ENCODE measurements at places on chromosomes 5 and 9. TPM values are rescaled to one million over a fixed set of nuclear protein-coding genes. Genes with fewer than 3 reads are reported as not detected.

RABGAP1 gene
- 42.4 TPM for total RNA-seq

PCDHB6 gene
- not detected for total RNA-seq

DMRTA1 gene
- 0.05 TPM for total RNA-seq

LECT2 gene
- not detected for total RNA-seq

DNA sequence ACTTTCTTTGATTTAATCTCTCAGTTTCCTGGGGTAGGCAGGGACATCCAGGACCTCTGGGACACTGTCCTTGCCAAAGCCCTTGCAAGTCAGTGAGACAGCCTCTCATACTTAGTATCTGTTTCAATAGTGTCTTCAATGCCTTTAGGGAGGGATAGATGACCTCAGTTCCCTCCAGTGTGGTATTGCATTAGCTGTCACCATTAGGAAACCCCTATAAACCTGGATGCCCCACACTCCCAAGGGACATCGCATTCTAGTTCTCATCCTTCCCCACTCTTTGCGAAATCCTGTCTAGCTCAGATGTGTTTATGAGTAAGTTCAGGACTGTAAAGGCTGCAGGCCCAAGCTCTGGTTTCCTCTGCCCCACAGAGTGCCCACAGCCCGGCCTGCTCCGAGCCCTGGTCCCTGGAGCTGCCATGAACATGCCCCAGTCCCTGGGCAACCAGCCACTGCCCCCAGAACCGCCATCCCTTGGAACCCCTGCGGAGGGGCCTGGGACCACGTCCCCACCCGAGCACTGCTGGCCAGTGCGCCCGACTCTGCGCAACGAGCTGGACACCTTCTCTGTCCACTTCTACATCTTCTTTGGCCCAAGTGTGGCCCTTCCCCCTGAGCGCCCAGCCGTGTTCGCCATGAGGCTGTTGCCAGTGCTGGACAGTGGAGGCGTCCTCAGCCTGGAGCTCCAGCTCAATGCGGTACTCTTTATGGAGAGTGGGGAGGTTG is 13.2 kb downstream of the TMEM8B start:
- no peaks in the 10 kb centered on the region for H3K36me3 ChIP-seq
- no peaks in the 10 kb centered on the region for H3K27me3 ChIP-seq
- no peak for ATAC-seq
- H3K4me3 ChIP-seq = no peak overlapping the region
- H3K4me1 ChIP-seq = peaks cover 6% of the 10 kb centered on the region

- H3K27ac ChIP-seq = no peak overlapping the region
- peaks cover 100% of the 10 kb centered on the region for H3K36me3 ChIP-seq
- H3K4me3 ChIP-seq = no peak overlapping the region
- no peaks in the 10 kb centered on the region for H3K27me3 ChIP-seq
Observed at GRCh38 chr5:886716-887325, 5.8 kb downstream of the BRD9 start.

GRCh38 chr5:31585166-31585894 is 53.2 kb downstream of the C5orf22 start:
- no peak overlapping the region for H3K27ac ChIP-seq
- H3K36me3 ChIP-seq = no peaks in the 10 kb centered on the region
- H3K27me3 ChIP-seq = peaks cover 15% of the 10 kb centered on the region
- no peaks in the 10 kb centered on the region for H3K4me1 ChIP-seq

DNA sequence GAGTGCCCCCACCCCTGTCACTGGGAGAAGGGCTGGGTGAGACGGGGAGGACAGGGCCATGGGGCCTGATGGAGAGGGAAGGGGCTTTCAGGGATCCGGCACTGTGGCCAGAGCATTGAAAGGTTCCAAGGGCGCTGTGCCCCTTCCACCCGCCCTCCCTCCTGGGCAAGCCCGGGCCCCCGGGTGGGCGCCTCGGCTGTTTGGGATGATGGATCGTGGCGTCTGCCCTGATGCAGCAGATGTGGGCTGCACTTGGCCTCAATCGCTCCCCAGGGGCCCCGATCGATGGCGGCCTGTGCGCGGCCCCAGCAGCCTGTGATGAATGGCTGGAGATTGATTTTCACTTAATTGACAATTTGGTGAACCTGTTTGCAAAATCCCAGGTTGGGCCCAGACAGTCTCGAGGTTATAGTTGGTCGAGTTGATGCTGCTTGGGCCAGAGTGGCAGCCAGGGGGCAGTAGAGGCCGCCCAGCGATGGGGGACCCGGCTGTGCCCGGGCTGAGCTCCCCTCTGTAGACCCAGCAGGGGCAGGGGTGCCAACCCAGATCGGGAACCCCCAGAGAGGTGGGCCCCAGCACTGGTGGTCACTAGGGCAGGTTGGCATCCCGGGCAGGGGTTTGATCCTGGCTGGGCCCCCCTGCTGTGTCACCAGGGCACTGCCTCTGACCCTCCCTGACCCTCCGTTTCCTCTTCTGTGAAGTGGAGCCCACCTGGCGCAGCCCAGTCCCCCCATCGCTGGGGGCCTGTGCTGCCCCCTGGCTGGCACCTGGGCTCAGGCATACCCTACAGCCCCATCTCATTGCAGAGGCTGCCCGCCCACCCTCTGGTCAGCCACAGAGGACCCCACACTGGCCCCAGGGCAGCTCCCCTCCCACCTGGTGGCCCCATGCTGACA is 34.7 kb downstream of the LHX3 start:
- peaks cover 5% of the 10 kb centered on the region for H3K4me1 ChIP-seq
- H3K27ac ChIP-seq = no peak overlapping the region
- no peak overlapping the region for H3K4me3 ChIP-seq
- H3K36me3 ChIP-seq = no peaks in the 10 kb centered on the region

DNA sequence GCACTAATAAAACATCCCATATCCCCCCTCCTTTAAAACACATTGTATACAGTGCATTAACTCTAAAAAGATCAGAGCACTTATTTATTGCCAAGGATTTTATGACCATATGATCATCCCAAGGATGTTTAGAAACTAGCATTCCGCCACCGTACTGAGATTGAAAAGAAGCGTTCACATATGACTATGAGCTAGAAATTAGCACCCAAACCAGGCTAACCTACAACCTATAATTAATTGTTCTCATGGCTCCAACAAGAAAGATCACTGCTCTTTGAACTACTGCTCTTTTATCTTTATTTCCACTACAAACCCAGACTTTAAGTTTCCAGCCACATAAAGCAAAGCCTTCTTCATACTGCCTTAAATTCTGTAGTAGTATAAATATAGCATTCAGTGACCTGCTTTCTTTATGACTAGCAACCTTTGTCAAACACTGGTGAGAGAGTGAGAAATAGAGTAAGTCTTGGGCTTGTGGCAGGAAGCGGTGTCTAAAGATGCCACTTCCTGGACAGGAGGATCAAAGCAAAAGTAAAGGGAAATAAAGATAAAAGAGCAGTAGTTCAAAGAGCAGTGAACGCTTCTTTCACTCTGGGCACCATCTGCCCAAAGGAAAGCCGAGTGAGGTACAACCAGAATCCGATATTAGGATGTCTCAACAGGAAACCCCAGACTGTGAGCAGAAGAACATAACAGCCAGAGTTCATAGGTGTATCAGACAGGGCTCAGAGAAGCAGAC is 151.1 kb upstream of the ERCC6L2 start:
- no peaks in the 10 kb centered on the region for H3K27me3 ChIP-seq
- H3K4me1 ChIP-seq = peaks cover 27% of the 10 kb centered on the region
- peak overlapping the region; percentile 68 for H3K27ac ChIP-seq
- H3K4me3 ChIP-seq = peak overlapping the region; percentile 56
- peak; percentile 92 for ATAC-seq

DNA sequence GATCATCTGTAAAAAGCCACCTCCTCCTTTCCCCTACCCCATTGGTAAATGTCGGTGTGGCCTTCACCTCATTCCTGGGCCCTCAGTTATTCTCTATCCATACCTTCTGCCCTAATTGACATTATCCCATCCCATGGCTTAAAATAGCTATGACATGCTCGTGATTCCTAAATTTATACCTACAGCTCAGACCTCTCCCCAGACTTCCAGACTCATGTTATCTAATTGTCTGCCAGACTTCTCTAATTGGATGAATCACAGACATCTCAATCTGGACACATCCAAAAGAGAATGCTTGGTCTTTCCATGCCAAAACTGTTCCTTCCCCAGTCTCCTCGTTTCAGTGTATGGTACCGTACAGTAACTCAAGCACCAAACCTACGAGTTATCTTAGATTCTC is 113.0 kb upstream of the GPR151 start:
- no peaks in the 10 kb centered on the region for H3K27me3 ChIP-seq
- peaks cover 5% of the 10 kb centered on the region for H3K36me3 ChIP-seq
- H3K4me3 ChIP-seq = no peak overlapping the region
- peaks cover 4% of the 10 kb centered on the region for H3K4me1 ChIP-seq
- no peak overlapping the region for H3K27ac ChIP-seq
- ATAC-seq = no peak

GRCh38 chr5:175253597-175253996 is 190.4 kb downstream of the DRD1 start:
- H3K4me1 ChIP-seq = peaks cover 7% of the 10 kb centered on the region
- peaks cover 8% of the 10 kb centered on the region for H3K27me3 ChIP-seq
- H3K27ac ChIP-seq = peak overlapping the region; percentile 21
- no peaks in the 10 kb centered on the region for H3K36me3 ChIP-seq
- H3K4me3 ChIP-seq = peak overlapping the region; percentile 13

Data from activated T-helper 17 cell treated with anti-CD3 and anti-CD28 coated beads, Interleukin-2, amount 50 U/mL, for 72 hours (primary cell).